Stimulated activated CD4-positive, alpha-beta T cell treated with anti-CD3 and anti-CD28 coated beads, Interleukin-1b, Interleukin-23, amount 100 ng/mL, for 24 hours (primary cell): ENCODE measurements at places on chromosomes 16 and 17.

- no peak for DNase-seq
These were observed 94.1 kb upstream of the ZNF750 start for GRCh38 chr17:82933911-82934310.

DNA sequence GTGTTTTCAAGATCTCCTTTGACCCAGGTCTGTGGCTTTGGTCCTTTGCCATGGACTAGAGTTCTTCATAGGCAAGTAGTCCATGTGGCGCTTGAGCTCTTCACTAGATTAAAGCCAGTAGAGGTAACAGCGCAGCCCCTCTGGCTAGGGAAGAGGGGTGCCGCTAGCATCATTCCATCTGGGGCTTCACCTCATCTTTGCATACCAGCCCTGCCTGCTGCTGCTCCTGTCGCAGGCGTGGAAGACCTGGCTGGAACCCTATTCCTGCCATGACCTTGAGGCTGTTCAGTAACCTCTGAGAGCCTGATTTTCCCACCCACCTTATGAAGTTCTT is 198.4 kb downstream of the MSI2 start:
- DNase-seq = no peak

DNA sequence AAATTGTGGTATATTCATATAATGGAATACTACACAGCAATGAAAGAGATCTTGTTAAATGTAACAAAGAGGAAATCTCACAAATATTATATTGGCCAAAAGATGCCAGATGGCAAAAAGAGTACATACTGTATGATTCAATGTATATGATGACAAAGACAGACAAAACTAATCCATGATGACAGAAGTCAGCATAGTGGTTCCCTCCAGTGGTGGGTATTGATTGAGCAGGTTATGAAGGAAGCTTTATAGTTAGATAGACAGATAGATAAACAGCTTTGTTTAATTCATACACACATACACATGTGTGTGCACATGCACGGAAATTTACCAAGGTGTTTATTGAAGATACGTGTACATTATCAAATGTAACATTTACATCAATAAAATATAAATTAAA is 74.4 kb upstream of the SMIM36 start:
- no peak for DNase-seq

DNA sequence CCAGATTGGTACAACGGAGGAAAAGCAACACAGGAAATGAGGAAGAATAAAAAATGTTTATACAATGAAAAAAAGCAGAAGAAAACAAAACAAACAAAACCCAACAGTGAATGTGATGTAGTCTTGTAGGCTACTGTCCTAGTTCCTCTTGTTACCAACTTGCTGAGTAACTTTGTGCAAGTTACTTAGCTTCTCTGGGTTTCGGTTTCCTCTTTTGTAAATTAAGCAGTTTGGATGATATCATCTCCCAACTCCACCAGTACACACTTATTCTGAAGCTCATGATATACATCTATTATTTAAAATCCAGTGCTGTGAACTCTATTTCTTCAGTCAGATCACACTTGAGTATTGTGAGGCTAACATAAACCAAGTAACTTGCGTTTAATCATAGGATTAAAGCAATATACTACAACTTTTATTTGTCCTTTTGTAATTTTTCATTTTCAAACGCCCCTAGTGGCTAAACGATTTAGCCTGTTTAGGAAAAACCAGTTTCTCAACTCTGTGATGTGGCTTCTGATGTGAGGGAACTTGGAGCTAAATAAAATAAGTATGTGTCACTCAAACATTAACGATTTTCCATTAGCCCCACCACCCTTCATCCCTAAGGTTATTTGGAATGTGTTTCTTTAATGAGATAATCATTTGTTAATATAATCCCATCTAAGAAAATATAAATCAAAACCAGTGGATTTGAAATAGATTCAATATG is 1.4 kb upstream of the UNK start:
- DNase-seq = no peak

DNA sequence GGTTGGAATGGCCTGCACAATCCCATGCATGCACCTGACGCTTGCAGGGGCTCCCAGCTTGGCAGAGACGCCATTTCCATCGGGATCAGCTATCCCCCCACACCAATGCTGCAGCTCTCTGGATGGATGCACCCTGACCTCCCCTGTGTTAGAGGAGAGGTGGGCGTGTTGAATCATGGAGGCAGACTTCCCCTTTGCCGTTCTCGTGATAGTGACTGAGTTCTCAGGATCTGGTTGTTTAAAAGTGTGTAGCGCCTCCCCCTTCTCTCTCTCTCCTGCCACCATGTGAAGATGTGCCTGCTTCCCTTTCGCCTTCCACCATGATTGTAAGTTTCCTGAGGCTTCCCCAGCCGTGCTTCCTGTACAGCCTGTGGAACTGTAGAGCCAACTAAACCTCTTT is 17.8 kb upstream of the KCNH6 start:
- no peak for DNase-seq

DNA sequence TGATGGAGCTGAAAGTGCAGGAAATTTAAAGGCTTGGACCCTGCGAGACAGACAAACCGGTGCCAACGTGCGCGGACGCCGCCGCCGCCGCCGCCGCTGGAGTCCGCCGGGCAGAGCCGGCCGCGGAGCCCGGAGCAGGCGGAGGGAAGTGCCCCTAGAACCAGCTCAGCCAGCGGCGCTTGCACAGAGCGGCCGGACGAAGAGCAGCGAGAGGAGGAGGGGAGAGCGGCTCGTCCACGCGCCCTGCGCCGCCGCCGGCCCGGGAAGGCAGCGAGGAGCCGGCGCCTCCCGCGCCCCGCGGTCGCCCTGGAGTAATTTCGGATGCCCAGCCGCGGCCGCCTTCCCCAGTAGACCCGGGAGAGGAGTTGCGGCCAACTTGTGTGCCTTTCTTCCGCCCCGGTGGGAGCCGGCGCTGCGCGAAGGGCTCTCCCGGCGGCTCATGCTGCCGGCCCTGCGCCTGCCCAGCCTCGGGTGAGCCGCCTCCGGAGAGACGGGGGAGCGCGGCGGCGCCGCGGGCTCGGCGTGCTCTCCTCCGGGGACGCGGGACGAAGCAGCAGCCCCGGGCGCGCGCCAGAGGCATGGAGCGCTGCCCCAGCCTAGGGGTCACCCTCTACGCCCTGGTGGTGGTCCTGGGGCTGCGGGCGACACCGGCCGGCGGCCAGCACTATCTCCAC is at the start of gene NOG:
NOG (plus strand) TSS at position 54 of the 674 bp plus-strand sequence; CDS start at position 579, 525 bp downstream.
- peak; percentile 21 for DNase-seq

DNA sequence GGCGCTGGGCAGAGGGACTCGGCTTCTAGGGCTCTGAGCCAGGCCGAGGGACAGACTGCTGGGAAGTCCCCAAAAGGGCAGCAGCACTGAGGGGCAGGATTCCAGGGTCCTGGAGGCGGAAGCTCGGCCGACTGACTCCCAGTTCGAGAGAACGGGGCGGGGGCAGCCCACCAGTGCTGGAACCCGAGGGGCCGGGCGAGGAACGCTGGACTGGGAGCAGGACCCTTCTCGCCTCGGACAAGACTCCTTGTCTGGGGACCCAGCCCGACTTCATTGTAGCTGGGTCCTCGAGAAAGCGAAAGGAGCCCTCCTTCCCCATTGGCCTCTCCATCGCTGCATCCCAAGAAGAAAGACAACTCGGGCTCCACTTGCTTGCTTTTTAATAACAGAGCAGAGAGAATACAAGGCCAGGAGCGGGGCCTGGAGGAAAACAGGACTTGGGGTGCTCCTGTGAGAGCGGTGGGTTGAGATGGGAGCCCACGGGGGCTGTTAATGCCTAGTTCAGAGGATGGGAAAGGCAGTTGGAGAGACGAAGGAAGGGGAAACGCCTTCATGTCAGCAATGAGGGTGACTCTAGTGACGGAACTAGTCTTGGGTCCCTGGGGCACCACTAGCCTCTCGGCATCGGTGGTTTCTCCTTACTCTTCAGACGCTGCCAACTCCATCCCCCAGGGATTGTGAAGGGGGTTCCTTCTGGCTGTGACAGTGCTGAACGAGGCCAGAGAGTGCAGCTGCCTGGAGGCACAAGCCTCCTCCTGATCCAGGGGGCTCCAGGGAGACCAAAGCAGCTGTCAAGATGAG is 492 bp upstream of the CAMTA2 start:
- DNase-seq = no peak

- no peak for DNase-seq
These were observed 2.9 kb upstream of the RANGRF start for GRCh38 chr17:8285270-8286181.

- DNase-seq = no peak
These were observed 103.6 kb downstream of the RMI2 start for GRCh38 chr16:11448796-11449416.

GRCh38 chr16:59356144-59356543 is 622.0 kb upstream of the GOT2 start:
- no peak for DNase-seq

DNA sequence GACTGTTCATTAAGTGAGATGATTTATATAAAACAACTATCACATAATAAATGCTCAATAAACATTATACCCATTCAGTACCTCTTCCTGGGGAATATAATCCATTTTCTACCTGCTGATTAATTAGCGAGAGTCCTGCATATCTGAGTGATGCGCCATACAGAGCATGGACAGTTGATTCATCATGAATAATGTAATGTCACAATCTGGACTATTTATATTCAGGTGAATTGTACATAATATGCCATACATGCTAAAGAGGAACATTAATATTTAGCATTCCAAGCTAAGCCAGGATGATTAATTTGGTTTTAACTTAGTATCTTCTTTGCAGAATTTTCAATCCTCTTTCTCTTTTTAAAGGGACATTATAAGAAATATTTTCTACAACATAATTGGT is 362.0 kb upstream of the XYLT1 start:
- no peak for DNase-seq
